ENCODE measurements at places on chromosomes 6 and 20.

GRCh38 chr6:16420715-16421461, 182.5 kb downstream of the GMPR start:
- DNase-seq = no peak

DNA sequence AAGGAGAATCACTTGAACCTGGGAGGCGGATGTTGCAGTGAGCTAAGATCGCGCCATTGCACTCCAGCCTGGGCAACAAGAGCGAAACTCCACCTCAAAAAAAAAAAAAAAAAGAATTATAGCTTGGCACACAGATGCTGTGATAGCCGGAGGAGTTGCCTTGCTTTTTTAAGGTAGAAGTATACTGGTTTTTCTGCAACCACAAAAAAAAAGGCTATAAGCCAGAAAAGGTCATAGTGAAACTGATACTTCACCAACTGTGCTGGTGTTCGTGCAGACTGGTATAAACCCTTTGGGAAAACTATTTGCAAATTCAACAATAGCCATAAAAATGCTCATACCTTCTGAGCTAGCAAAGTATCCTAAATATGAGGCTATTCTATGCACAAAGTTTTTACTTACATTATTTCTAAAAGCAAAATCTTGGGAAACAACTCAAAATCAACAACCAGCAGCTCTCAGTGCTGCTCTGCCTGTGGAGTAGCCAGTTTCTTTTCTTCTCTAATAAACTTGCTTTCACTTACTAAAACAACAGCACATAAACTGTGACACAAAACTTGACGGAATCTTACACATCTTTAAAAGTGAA, 44.0 kb downstream of the B4GALT5 start:
- no peak for DNase-seq

DNA sequence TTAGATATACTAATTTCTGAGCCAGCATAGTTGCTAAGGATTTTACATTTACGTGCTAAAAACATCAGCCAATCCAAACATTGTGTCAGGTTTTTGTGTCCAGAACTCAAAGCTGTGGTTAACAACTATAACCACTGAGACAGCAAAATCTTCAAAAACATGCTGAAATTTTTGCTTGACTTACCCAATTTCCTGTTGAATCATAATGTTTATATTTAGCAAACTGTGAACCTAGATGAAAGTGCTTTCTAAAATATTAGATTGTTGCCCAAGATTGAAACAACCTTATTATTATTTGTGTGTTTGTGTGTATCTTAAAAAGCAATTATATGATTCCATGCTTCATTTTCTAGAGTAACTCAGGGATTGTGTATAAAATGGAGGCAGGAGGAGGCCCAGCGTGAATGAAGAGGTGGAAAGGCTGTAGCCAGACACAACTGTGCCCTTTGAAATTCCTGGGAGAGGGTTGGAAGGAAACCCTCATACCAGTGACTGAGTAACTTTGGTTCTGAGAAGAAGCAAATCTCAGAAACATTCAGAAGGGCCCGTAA, 48.0 kb downstream of the ARMC2 start:
- DNase-seq = no peak

DNA sequence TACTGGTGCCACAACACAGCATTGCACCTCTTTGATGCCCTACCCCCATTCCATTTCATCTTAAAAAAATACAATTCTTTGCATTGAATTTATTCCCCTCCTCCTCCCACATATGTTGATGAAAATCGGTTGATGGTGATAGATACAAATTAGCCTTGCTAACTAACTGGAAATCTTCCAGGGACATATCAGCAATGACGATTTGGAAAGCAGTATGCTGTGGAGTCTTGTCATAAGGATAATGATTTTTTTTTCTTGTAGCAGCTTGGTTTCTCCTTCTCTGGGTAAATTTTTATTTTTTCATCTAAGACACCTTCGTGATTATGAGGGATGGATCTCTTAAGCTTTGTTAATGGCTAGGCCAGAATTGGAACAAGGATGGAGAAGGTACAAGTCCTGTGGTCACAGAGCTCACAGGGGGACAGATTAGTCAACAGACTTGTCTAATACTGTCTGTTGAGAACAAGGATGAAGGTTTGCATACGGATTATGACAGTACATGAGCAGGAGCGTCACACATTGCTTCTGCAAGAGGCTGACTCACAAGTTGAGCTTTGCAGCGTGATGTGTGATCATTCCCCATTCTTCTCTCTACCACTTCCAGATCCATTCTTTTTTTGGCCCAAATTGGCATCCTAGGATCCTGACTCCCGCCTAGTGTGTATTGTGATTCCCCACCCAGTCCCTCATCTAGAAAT, 233.1 kb upstream of the FERMT1 start:
- DNase-seq = no peak

DNA sequence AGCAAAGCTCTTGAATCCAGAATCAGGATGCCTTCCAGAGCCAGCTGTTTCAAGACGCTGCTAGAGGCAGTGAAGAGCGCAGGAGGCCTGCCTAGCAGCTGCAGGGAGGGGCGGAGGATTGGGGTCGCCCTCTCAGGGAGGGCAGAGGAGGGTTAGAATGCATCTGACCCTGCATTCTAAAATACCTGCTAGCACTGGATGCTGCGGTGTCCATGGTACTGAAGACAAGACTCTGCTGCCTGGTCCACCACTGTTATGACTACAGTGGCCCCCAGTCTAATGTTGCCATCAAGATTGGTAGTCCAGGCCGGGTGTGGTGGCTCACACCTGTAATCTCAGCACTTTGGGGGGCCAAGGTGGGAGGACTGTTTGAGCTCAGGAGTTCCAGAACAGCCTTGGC, 193.7 kb upstream of the PROKR2 start:
- no peak for DNase-seq

- DNase-seq = no peak
Observed at GRCh38 chr6:24761851-24762250, 12.9 kb upstream of the GMNN start.

- DNase-seq = no peak
Observed at GRCh38 chr6:76779068-76779467, 684.2 kb downstream of the HTR1B start.
